ENCODE measurements at places on chromosomes 12 and 14. TPM values are rescaled to one million over a fixed set of nuclear protein-coding genes. Genes with fewer than 3 reads are reported as not detected.

FLRT2 gene
- total RNA-seq, result 5.8 TPM

TRAF3 gene
- 19.7 TPM for total RNA-seq

SLC17A8 gene
- total RNA-seq, result not detected

PPP4R3A gene
- total RNA-seq, result 94.9 TPM

NPFF gene
- total RNA-seq, result not detected

CD9 gene
- 11.6 TPM for total RNA-seq

AQP2 gene
- not detected for total RNA-seq

ASB2 gene
- 208 TPM for total RNA-seq

DDN gene
- 5.4 TPM for total RNA-seq

PSME2 gene
- total RNA-seq, result 92.3 TPM

CELA1 gene
- not detected for total RNA-seq

KRT6C gene
- not detected for total RNA-seq

FGD4 gene
- total RNA-seq, result 3.8 TPM

IQSEC3 gene
- 2.7 TPM for total RNA-seq

COPS7A gene
- total RNA-seq, result 71.0 TPM

PTGDR gene
- not detected for total RNA-seq

TAS2R9 gene
- total RNA-seq, result 1.8 TPM

RBP5 gene
- total RNA-seq, result 0.95 TPM

GSG1 gene
- not detected for total RNA-seq

CPNE6 gene
- total RNA-seq, result 0.12 TPM

ASCL1 gene
- not detected for total RNA-seq

PRPF40B gene
- total RNA-seq, result 27.4 TPM

ADCY6 gene
- 60.1 TPM for total RNA-seq

KRT78 gene
- total RNA-seq, result not detected

PPHLN1 gene
- 77.6 TPM for total RNA-seq

RAPGEF3 gene
- 8.8 TPM for total RNA-seq

PIWIL1 gene
- not detected for total RNA-seq

SERPINA1 gene
- total RNA-seq, result not detected

DHH gene
- 0.36 TPM for total RNA-seq

SPRYD4 gene
- total RNA-seq, result 3.6 TPM

BCL11B gene
- 1.7 TPM for total RNA-seq

TOMM20L gene
- total RNA-seq, result not detected

GAS2L3 gene
- 13.9 TPM for total RNA-seq

SRGAP1 gene
- 2.7 TPM for total RNA-seq
